ENCODE measurements at places on chromosomes 1 and 21. TPM values are rescaled to one million over a fixed set of nuclear protein-coding genes. Genes with fewer than 3 reads are reported as not detected.
A peak's percentile ranks its signal among the peaks of the same experiment; 100 is the strongest.

- peak; percentile 92 for DNase-seq
These were observed 52.7 kb upstream of the WASF2 start for GRCh38 chr1:27542463-27543273.

AGT gene
- total RNA-seq = 38.0 TPM

DNA sequence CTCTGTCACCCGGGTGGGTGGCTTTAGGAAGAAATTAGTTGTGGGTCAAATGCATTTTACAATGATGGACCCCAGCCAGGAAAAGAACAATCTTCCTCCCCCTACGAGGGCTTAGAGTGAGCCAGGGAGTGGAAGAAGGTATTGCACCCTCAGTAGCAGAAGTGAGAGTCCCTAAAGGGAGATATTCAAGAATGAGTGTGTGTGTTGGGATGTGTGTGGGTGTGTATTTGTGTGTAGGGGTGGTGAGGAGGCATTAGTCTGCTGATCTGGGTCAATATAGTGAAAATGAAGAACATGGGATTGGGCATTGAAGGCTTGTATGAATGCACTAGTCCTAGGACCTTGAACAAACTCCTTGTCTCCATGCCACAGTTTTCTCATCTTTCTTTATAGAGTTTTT lies 85.2 kb upstream of the RUNX1 start:
- DNase-seq = no peak

DNA sequence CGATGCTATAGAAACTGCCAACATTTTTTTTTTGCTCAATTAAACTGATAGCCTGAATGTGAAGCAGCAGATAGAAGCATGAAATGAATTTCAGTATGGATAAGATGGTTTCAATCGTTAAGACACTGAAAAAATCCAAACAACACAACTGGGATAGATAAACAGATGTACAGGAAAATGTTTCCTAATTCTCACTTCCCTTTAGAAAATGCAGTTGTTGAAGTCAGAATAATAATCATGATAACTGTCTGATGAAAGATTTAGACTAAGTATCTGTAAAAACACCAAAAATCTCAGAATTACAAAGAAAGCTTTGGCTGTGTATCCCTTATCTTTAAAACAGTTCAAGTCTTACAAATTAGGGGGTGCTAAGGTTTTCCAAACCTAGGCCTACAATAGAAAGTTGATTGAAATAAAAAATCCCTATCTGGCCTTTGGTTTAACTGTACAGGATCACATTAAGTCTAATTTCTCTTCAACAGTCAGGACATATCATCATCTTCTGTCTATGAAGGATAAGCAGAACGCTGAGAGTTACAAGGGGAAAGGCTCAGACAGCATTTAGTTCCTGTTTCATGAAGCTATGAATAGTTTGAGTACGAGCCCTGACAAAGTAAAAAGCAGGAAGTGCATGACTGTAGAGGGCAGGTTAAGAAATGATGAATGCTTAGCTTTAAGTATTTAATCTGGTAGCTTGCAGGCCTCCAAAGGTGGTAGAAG lies 203.2 kb downstream of the APP start:
- no peak for DNase-seq

DNA sequence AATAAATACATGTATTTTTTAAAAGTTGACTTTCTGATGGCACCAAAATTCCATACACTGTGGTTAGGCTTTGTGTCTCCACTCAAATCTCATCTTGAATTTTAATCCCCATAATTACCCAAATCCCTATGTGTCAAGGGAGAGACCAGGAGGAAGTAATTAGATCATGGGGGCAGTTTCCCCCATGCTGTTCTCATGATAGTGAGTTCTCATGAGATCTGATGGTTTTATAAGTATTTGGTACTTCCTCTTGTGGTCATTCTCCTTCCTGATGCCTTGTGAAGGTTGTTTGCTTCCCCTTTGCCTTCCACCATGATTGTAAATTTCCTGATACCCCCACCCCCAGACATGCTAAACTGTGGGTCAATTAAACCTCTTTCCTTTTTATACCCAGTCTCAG lies 1218.4 kb upstream of the PRMT6 start:
- DNase-seq = no peak

ARTN gene
- total RNA-seq = 0.71 TPM

NTRK1 gene
- total RNA-seq = 0.16 TPM

GRCh38 chr21:36485476-36485875 lies 5.6 kb upstream of the CLDN14 start:
- DNase-seq = no peak

GRCh38 chr1:208497866-208498541 lies 253.8 kb upstream of the PLXNA2 start:
- no peak for DNase-seq

- DNase-seq = no peak
These were observed 58.7 kb upstream of the ABCG1 start for GRCh38 chr21:42160111-42160721.

DNA sequence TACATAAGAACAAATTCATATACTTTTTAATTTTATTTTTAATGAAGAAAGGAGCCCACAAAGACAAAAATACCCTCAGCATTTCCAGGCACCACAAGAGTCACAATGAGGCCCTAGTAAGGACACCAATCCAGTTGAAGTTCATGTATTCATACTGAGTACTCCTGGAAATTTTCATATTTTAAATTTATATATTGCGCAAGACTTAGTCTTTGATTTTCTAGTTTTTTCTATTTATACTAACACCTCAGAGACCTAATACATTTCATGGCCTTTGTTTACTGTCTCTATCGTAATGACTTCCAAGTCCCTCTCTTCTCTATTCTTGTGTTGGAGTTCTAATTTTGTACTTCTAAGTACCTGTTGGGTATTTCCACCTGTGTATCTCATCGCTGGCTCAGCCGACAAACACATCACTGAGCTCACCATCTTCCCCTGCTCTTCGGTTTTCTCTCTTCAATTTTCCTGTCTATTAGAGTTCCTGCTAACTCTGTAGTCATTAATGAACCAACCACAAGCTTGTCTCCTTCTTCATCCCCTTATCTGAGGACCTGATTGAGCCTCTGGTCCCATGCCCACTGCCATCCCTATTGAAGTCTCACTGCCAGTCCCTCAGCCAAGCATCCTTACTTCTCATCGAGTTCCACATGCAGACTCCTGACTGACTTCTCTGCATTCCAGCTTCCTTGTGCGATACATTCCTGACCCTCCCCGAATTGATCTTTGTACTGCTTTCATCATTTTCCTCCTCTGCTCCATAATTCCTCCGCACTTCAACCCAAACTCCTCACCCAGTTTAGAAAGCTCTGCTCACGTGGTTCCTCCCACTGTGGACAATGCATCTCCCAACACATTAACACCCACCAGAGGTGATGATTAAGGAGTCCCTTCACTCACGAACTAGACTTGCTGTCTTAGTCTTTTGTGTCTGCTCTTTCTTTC lies 17.3 kb upstream of the IRF2BP2 start:
- DNase-seq = no peak

DNA sequence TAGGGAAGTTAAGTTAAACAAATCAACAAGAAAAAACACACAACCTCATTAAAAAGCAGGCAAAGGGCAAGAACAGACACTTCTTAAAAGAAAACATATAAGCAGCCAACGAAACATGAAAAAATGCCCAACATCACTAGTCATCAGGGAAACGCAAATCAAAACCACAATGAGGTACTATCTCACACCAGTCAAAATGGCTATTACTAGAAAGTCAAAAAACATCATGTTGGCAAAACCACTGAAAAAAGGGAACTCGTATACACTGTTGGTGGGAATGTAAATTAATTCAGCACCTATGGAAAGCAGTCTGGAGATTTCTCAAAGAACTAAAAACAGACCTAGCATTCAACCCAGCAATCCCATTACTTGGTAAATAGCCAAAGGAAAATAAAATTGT lies 51.1 kb downstream of the HSF2BP start:
- no peak for DNase-seq
